ENCODE measurements at places on chromosomes 16 and 17.
A peak's percentile ranks its signal among the peaks of the same experiment; 100 is the strongest.

DNA sequence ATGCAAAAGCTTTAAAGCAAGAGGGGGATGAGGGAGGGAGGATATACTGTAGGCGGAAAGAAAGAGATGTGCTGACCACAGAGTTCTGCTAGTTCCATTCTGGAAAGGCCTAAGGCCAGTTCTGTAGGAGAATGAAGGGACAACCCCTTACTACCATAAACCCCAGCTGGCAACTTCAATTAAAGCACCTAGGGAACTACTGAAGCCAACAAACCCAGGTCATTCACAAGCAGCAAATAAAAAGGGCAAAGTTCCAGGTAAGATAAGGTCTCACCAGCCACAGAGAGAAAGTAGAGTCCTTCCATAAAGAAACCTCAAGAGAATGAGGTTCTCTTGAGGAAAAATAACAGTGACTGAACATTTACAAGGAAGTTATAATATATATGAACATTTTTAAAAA, 12.8 kb downstream of the TERF2 start:
- no peak for DNase-seq

- no peak for DNase-seq
Measured at GRCh38 chr17:54153423-54153822, 330.7 kb downstream of the KIF2B start.

GRCh38 chr17:265718-266117, 84.3 kb upstream of the DOC2B start:
- DNase-seq: no peak

- no peak for DNase-seq
Measured at GRCh38 chr17:70582777-70583176, 413.4 kb downstream of the KCNJ2 start.

GRCh38 chr16:67246081-67246755, 1.1 kb downstream of the FHOD1 start:
- DNase-seq: peak; percentile 81

- DNase-seq: no peak
Measured at GRCh38 chr16:16113076-16113475, 110.2 kb downstream of the ABCC6 start.

DNA sequence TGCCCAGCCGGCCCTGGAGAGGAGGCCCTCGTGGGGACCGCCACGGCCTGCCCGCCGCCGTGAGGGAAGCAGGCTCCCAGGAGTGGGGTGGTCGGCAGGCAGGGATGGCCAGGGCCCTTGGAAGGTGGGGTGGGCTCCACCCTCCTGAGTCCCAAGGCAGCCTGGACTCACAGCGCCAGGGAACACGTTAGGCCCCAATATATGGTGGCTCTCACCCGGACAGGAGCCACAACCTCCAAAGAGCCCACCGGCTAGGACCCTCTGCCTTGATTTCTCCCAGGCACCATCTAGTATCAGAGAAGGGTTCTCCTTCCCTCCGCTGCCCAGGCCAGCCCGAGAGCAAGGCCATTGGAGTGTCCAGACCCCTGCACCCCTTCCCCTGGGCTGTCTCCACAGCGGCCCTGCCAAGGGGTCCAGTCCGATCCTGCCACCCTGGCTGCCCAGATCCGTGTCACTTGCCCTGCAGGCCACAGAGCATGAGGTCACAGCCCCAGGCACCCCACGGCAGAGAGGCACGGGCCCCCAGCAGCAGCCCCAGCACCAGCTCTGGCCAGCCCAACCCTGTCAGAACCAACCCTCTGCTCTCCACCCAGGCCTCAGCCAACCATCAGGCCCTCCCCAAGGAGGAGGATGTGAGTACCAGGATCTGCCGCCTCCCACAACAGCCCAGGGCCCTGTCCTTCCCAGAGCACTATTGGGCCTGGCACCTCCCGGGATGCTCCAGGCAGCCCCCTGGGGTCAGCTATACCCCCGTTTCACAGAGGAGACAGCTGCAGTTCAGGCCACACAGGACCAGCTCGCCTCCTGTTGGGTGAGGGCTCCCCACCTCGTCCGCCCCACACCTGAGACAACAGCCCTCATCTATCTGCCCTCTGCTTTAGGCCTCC, 1.1 kb upstream of the AXIN1 start:
- no peak for DNase-seq

DNA sequence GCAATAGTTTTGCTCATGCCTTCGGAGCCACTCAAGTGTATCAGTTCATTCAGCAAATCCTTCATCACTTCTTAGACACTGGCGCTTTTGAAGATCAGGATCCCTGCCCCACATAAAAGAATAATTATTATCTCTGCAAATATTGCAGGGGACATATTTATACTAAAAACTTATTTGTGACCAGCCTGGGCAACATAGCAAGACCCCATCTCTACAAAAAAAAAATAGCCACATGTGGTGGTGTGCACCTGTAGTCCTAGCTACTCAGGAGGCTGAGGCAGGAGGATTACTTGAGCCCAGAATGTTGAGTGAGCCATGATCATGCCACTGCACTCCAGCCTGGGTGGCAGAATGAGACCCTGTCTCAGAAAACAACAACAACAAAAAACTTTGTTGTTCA, 1.7 kb upstream of the APPBP2 start:
- no peak for DNase-seq

GRCh38 chr16:4664538-4665418, 28.6 kb upstream of the NUDT16L1 start:
- DNase-seq: peak; percentile 80

GRCh38 chr16:89409161-89409711, 81.1 kb downstream of the ANKRD11 start:
- no peak for DNase-seq
